Activated CD8-positive, alpha-beta T cell treated with anti-CD3 and anti-CD28 coated beads for 36 hours (primary cell): ENCODE measurements at places on chromosomes 4 and X.
A peak's percentile ranks its signal among the peaks of the same experiment; 100 is the strongest.

GRCh38 chr4:164977243-164978164 lies at the start of gene TRIM61:
Gene TRIM61 (minus strand): TSS chr4:164977657. CDS start chr4:164970002, 7,655 bp downstream.
- peak; percentile 70 for DNase-seq

- no peak for DNase-seq
Observed at GRCh38 chr4:136909626-136910025, 622.7 kb downstream of the PCDH18 start.

- DNase-seq, result no peak
Observed at GRCh38 chrX:35625714-35626113, 172.4 kb upstream of the MAGEB16 start.

- no peak for DNase-seq
Observed at GRCh38 chr4:68316193-68316969, 33.5 kb downstream of the YTHDC1 start.

GRCh38 chr4:85744950-85745349 lies 270.0 kb downstream of the ARHGAP24 start:
- no peak for DNase-seq

DNA sequence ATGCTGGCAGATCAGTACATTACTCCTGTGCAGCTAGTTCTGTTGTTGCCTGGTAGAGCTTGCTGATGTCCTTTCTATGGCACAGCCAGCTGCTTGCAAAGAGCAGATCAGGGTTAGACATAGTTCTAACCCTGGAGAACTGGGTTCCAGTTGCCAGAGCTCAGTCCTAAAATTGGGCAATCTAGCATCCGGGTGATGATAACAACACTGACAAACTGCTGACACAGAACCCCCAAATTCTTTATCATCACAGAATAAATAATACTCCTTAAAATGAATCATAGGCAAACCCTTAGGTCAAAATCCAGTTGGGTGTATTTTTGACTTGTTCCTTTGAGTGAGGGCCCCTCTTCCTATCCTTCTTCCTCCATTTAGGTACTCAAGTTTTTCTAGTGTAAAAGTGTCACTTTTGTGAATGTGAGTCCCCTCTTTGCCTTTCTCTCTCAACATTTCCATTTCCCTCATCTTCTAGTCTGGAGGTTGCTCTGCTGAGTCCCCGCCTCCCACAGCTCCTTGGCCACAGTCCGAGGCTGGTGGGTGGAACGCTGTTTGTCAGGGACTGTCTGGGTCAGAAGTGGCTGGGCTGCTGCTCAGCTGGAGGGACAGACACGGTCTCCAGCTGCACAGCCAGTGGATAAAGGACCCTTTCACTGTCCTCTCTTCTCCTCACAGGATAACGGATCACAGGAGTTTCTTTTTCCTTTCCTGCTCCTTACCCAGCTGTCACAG lies 93.6 kb upstream of the RASGEF1B start:
- DNase-seq, result no peak

GRCh38 chr4:75678473-75678872 lies 5.3 kb upstream of the G3BP2 start:
- DNase-seq, result no peak

DNA sequence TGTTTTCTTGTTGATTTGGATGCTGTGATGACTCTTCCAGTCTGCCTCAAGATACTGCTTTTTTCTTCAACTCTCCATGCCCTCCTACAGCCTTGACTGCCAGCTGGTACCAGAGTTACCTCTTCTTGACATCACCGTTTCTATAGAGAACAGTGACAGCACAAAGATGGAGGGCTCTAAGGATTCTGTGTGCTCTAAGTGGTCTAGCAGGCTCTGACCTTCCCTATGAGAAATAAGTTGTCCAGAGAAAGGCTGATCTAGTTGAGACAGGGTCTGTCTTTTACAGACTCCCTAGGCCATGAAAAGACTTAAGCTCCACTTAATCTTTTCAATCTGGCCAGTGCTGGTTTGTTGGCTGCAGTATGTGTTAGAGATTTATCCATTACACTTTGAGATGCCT lies at the start of gene AKAP4:
Gene AKAP4 (minus strand): TSS at position 101 of the 400 bp plus-strand sequence. CDS start 118 bp downstream, outside the sequence.
- no peak for DNase-seq

DNA sequence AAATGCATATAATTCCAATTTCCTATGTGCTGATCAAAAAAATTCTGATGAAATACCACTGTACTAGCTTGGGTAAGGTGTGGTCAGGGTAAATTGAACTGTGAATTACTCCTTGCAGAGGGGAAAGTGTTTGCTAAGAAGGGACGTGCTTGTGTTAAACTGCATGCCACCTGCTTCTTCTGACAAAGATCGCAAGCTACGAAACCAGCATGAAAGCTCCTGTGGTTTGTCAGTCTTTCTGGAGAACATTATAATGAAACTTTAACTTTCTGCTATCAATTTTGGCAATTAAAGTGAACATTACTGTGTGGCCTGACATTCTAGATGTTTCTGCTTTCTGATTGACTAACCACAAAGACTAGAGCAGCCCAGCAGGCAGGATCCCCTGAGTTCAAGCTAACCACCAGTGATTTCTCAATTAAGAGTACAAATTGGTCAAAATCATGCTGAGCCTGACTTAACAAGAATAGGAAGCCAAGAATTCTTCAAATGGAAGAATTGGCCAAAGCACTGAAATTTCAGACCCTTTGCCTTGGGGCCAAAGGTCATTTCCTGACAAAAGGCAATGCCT lies 239.0 kb downstream of the SLITRK2 start:
- DNase-seq, result no peak

DNA sequence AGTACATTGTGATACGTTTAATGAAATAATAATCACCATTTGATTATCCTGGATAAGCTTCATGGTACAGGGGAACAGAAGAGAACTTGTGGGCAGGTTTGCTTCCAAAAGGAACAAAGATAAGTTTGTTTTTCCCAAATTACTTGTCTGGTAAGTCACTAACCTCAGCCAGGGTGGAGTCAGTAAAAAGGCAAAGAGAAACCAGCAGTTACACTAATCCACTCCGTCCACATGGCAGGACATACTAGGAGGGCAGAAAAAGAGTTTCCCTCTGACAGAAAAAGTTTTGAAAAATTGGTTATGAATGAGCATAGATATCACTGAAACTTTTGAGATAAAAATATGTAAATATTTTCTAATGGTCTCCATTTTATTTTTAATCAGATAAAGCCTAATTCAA lies 285.9 kb downstream of the IL15 start:
- DNase-seq, result no peak

GRCh38 chr4:118281611-118282442 lies 71.0 kb downstream of the PRSS12 start:
- DNase-seq, result no peak

- no peak for DNase-seq
Observed at GRCh38 chr4:14176613-14177012, 549.1 kb upstream of the BOD1L1 start.

GRCh38 chrX:133590703-133591505 lies 175.6 kb upstream of the GPC4 start:
- DNase-seq, result no peak

GRCh38 chrX:153685751-153686696 lies 1.7 kb upstream of the SLC6A8 start:
- DNase-seq, result no peak

DNA sequence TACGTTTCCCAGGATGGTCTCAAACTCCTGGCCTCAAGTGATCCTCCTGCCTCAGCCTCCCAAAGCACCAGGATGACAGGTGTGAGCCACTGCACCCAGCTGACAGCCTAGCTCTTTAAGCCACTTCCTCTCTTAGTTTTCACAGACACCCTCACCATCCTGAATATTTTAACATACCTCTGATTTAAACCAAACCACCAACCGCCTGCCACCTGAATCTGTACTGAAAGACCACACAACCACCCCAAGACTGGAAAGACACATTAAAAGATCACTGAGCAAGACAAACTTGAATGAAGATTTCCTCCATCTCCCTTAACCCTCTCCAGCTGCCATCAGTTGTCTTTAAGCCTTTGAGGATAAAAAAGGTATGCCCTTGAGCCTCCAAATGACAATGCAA lies 110.6 kb downstream of the SH3KBP1 start:
- peak; percentile 80 for DNase-seq

DNA sequence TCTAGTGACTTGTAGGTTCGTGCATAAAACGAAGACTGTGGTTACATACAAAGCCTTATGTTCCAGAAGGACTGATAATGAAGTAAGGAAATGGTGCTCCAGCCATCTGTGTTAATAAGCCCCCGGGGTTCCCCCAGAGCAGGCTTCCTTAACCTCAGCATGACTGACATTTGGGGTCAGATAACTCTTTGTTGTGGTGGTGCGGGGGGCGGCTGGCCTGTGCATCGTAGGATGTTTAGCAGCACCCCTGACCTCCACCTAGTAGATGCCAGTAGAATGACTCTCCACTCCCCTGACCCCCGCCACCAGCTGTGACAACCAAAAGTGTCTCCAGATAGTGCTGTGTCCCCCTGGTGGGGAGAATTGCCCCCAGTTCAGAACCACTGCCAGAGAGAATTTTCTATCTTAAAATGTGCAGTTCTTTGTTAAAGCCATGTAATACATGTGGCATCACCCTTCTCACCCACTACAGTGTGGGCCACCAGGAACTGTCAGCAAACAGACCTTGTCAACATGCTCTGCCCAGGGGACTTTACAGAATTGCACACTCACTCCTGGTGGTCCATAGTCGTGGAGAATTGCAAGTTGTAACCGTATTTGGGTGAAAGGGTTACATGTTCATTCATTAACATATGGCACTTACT lies 7.5 kb downstream of the SH3KBP1 start:
- peak; percentile 75 for DNase-seq

DNA sequence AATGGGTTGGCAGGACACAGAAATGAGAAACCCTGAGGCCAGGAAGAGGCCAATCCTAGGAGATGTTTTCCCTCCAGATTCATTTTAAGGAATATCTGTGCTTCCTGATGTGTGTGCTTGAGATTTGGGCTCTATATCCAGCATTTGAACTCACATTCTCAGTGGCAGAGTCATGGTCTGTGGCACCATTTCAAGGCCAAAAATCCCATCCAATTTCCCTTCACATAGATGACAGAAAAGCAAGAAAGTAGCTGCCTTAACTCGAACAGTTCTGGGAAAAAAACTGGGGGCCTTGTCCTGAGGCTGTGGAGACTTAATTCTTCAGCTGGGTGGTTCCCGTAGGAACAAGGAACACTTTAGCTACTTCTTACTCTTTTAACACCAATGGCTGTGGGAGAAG lies 27.4 kb downstream of the TAF7L start:
- no peak for DNase-seq

- DNase-seq, result no peak
Observed at GRCh38 chrX:73683236-73683859, 120.4 kb downstream of the CHIC1 start.

DNA sequence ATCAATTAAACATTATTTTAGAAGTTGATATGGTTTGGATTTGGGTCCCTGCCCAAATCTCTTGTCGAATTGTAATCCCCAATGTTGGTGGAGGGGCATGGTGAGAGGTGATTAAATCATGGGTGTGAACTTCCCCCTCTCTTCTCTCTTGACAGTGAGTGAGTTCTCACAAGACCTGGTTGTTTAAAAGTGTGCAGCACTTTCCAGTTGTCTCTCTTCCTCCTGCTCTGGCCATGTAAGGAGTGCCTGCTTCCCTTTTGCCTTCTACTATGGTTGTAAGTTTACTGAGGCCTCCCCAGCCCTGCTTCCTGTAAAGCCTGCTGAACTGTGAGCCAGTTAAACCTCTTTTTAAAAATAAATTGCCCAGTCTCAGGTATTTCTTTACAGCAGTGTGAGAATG lies 141.4 kb downstream of the GALNTL6 start:
- DNase-seq, result no peak

GRCh38 chrX:46918434-46918833 lies 6.2 kb downstream of the JADE3 start:
- DNase-seq, result no peak

DNA sequence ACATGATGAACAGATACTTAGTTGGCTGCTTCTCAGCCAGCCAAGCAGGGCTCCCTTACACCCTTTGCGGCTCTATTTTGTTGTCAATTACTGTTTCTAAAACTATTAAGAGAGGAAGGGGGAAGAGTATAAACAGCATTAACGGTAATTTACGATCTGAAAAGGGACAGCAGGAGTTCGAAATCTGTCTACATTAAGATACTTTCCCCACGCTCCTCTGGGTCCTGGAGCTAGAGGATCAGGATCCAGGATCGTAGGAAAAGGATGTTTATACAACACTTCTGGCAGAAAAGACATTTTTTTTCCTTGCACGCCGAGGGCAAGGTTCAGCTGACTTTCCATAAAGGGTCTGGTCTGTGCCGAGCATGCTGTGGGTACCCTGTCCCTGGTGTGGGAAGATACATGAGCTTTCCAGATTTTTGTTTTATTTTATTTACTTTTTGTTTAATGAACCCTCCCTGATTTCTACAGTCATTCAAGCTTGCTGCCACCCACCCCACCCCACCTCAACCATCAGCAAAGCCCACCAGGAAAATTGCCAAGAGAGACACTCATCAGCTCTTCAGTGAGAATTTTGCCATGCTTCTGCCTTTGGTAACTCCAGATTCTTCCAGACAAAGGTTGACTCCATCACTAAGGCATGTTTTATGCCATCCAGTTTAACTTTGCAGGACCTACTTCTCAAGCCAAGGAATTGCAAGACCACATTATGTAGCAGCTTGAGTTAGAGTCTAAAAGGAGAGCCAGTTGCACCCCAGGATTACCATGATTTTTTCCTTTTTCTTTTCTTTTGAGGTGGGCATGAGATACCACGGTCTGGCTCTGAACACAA lies 188.1 kb downstream of the QDPR start:
- no peak for DNase-seq

GRCh38 chrX:150773634-150774033 lies 80.4 kb downstream of the MTMR1 start:
- DNase-seq, result no peak

DNA sequence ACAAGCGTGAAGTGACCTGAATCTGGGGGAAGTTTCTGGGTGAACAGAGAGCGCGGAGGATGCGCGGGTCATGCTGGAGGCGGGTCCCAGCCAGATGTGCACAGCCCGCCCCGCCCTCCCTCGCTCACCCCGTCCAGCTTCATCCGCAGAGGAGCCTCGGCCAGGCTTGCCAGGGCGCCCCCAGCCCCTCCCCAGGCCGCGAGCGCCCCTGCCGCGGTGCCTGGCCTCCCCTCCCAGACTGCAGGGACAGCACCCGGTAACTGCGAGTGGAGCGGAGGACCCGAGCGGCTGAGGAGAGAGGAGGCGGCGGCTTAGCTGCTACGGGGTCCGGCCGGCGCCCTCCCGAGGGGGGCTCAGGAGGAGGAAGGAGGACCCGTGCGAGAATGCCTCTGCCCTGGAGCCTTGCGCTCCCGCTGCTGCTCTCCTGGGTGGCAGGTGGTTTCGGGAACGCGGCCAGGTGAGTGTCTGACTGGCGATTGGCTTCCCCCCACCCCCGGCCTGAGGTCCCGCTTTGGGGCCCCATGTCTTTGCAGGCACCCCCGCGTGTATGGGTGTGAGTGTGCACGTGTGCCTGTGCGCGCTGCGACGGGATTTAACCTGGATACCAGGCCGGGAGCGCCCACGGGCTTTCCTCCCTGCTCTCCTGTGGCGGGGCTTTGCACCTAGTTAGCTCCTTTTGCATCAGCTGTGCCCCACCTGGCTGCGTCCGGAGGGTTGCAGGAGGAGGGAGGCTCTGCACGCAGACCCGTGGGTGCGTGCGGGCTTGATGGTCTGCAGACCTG lies at the start of gene EGFL6:
Gene EGFL6 (plus strand): TSS at position 123 of the 782 bp plus-strand sequence. CDS start 261 bp downstream, at position 384.
- DNase-seq, result peak; percentile 26

DNA sequence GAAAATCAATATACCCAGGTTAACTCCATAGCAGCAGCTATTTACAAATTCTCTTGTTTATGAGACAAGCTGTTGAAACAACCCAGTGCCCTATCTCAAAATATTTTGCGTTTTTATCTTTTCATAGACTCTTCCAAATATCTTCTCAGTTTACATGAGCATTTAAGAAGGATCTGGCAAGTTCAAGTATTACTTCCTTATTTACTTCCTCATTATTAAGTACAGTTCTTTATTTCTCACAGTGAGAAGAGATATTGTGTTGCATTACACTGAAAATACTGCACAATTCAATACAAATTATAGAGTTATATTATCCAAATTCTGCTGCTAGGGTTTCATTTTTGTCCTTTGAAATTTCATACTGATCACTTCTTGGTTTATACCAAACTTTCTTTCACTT lies 43.6 kb upstream of the UCP1 start:
- no peak for DNase-seq
